ENCODE measurements at places on chromosomes 12 and 14. TPM values are rescaled to one million over a fixed set of nuclear protein-coding genes. Genes with fewer than 3 reads are reported as not detected.

Gene TAS2R20
- 2.2 TPM for total RNA-seq

- DNase-seq, result peak; percentile 40
Observed at GRCh38 chr12:62123721-62124203, 136.4 kb upstream of the USP15 start.

DNA sequence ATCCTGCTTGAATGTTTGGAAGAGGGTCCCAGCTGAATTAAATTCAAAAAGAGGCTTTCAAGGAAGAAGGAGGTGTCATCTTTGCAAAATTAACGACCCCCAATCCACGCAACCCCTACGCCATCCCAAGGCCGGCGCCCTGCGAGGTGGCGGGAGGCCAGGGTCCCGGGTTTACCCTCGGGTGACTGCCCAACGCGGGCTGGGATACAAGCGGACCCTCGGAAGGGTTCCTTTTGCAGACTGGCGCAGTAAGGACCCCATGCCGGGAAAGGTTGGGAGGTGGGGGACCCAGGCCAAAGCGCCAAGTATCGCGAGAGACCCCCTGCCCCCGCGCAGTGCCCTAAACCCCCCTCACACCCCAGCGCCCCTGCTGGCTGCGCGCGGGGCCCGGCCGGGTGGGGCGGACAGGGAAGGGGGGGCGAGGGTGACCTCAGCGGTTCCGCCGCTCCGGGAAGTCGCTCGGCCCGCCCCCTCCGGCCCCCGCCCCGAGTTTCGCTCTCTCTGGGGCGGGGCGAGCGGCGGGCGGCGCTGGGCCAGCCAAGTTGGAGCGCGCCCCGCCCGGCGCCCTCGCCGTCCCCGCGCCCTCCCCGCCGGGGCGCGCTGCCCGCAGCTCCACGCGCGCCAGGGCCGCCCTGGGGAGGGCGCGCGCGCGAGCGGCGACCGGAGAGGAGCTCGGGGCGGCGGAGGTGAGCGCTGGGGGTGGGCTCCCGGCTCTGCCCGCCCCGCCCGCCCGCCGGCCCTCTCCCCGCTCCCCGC, 708 bp upstream of the ZBTB42 start:
- DNase-seq, result peak; percentile 75

DNA sequence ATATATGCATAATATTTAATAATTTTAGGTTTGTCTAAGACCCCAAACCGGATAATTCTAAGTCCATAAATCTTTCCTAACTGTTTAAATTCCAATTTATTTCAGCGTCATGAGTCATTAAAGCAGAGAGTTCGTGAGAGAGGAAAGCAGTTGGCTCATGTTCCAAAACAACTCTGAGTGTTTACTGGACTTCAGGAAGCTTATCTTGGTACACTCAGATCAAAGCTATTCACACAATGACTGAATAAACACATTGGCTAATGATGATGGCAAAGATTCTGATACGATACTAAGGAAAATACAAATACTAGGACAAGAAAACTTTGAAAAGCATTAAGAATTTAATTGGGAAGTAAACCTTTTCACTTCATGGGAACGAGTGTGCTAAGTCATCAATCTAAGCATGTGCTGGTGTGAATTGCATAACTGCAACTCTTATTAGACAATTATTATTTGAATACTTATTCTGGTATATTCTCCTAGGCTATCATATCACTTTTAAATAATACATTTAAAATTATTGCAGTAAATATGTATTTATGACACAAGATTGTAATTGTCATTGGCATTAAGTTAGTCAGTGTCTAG, 34.8 kb upstream of the CLEC14A start:
- no peak for DNase-seq

GRCh38 chr12:58458102-58458501, 462.2 kb downstream of the LRIG3 start:
- DNase-seq, result no peak
